Esophagus muscularis mucosa (tissue), 4 donors: ENCODE measurements at places on chromosomes 3 and 15. TPM values are rescaled to one million over a fixed set of nuclear protein-coding genes. Genes with fewer than 3 reads are reported as not detected.

CTXN2 gene
- 0.11 TPM for total RNA-seq

PTX3 gene
- total RNA-seq, result 5.5 TPM

GOLGA6L24 gene
- total RNA-seq, result not detected

PLA2G4D gene
- not detected for total RNA-seq

SCAANT1 gene
- total RNA-seq, result not detected

DNAJB11 gene
- 26.4 TPM for total RNA-seq

ADPRH gene
- total RNA-seq, result 15.0 TPM

FOXL2NB gene
- not detected for total RNA-seq

CNOT10 gene
- total RNA-seq, result 15.4 TPM
